ENCODE measurements at places on chromosomes 4 and X. TPM values are rescaled to one million over a fixed set of nuclear protein-coding genes. Genes with fewer than 3 reads are reported as not detected.
A peak's percentile ranks its signal among the peaks of the same experiment; 100 is the strongest.

Gene NLGN4X
- total RNA-seq: 17.6 TPM

Gene UTP3
- 19.1 TPM for total RNA-seq

Gene PROM1
- total RNA-seq: 43.0 TPM

Gene MAGEB1
- not detected for total RNA-seq

Gene FAT1
- 400 TPM for total RNA-seq

- DNase-seq: peak; percentile 74
- H3K4me1 ChIP-seq: peaks cover 45% of the 10 kb centered on the region
- H3K27ac ChIP-seq: peak overlapping the region; percentile 40
- H3K36me3 ChIP-seq: peaks cover 6% of the 10 kb centered on the region
- peaks cover 15% of the 10 kb centered on the region for H3K27me3 ChIP-seq
These were observed 403 bp downstream of the SGCB start for GRCh38 chr4:52037689-52038102.

GRCh38 chr4:147334478-147334877 lies 146.4 kb upstream of the EDNRA start:
- no peaks in the 10 kb centered on the region for H3K4me1 ChIP-seq
- no peaks in the 10 kb centered on the region for H3K27me3 ChIP-seq
- DNase-seq: no peak
- no peak overlapping the region for H3K27ac ChIP-seq
- H3K36me3 ChIP-seq: no peaks in the 10 kb centered on the region

GRCh38 chr4:98865059-98865458 lies 63.9 kb downstream of the EIF4E start:
- H3K27ac ChIP-seq: no peak overlapping the region
- no peak overlapping the region for H3K4me3 ChIP-seq
- H3K36me3 ChIP-seq: no peaks in the 10 kb centered on the region
- H3K4me1 ChIP-seq: no peaks in the 10 kb centered on the region
- no peak for DNase-seq

GRCh38 chr4:148716431-148717052 lies 274.3 kb upstream of the NR3C2 start:
- H3K36me3 ChIP-seq: no peaks in the 10 kb centered on the region
- H3K27me3 ChIP-seq: no peaks in the 10 kb centered on the region
- peak; percentile 67 for DNase-seq

GRCh38 chr4:89434364-89434988 lies 126.9 kb upstream of the GPRIN3 start:
- H3K4me1 ChIP-seq: no peaks in the 10 kb centered on the region
- no peak overlapping the region for H3K4me3 ChIP-seq
- peak; percentile 29 for DNase-seq
- no peaks in the 10 kb centered on the region for H3K36me3 ChIP-seq

DNA sequence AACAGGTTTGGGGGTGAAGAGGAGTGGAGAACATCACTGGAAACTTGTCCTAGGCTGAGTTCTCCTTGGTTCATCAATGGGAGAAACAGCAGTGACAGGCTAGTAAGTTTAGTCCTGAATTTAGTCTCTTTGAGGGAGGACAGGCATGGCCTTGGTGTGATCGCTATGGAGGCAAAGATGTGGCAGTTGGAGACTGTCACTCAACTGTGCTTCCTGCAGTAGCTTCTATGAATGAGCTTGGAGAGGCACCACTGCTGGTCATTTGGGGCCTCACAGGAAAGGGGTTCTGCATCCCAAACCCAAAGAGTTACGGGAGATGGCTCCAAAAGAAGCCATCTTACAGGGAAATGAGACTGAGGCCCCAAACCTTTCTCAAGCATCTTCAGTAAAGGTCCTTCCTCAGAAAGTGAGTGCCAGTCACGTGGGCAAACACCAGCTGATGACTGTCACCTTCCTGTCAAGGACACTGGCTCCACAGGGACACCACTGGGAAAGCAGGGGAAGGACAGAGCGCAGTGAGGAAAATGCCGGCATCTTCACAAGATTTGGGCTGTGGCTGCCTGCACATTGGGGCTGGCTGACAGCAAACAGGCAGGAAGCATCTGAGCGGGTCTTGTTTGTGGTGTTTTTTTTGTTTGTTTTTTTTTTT lies 7.2 kb downstream of the MRFAP1 start:
- H3K4me3 ChIP-seq: no peak overlapping the region
- no peak for DNase-seq
- no peaks in the 10 kb centered on the region for H3K27me3 ChIP-seq
- no peak overlapping the region for H3K27ac ChIP-seq

- H3K27ac ChIP-seq: no peak overlapping the region
- H3K36me3 ChIP-seq: no peaks in the 10 kb centered on the region
- no peaks in the 10 kb centered on the region for H3K27me3 ChIP-seq
- DNase-seq: no peak
- H3K4me1 ChIP-seq: no peaks in the 10 kb centered on the region
These were observed 116.3 kb upstream of the TMEM150C start for GRCh38 chr4:82678051-82678450.

DNA sequence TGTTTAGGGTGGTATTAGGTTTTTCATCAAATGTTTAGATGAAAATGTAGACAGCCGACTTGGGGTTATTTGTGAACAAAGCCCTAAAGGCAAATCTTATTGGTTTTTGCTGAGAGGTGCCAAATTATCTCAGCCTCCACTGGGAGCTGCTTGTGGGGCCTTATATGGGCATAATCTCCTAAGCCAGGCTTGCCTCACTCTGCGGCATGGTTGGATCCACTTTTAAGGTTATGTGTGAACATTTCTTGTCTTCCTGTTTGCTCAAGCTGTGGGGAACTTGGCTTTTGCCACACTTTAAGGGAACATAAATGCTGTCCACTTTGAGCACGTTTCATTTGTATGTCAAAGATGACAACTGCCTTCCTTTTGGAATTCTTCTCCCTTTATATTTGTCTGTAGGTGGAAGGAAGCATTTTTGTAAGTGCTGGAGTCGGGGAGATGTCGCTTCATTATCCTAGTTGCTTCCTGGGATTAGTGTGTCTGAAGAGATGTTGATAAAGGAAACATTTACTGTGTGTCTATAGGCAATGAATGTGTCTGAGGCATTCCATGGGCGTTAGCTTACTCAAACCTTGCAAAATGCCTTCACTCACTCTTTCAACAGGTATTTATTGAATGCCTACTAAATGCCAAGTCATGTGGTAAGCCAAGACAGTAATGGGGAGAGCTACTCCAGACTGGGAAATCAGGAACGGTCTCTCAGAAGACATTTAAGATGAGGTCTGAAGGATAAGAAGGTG lies 78.3 kb downstream of the SLC9A6 start:
- no peak overlapping the region for H3K27ac ChIP-seq
- no peak for DNase-seq
- H3K36me3 ChIP-seq: no peaks in the 10 kb centered on the region

GRCh38 chr4:34200535-34200934 lies 2043.8 kb downstream of the ARAP2 start:
- DNase-seq: no peak
- H3K27me3 ChIP-seq: no peaks in the 10 kb centered on the region

DNA sequence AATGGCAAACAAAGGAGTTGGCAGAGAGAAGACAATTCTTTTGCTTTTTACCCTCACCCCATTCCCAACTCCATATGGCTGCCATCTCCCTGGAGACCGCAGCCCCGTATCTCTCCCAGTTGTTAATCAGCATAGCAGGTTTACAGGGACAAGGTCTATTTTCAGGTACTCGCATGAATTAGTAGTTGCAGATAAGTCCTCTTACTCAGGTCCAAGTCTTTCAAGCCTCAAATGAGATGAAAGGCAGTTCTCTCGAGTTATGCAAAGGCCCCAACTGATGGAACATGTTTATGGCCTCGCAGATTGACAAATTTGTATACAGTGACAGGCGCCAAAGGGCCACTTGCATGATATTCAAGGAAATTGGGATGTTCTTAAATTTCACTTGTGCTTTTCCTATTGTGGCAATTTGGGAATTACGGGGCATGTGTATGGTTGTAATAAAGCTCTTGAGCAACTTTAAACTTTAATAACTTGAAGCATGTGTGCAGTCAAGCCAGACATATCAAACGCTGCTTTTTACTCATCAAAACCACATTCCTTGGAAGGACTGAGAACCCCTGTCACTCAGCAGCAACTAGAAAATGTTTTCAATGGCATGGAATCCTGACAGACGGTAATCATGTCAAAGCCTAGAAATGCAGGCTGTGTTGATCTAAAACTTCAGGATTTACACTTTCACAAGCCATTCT lies 45.1 kb downstream of the KDR start:
- DNase-seq: no peak
- H3K36me3 ChIP-seq: no peaks in the 10 kb centered on the region
- H3K27ac ChIP-seq: no peak overlapping the region
- no peak overlapping the region for H3K4me3 ChIP-seq
- no peaks in the 10 kb centered on the region for H3K27me3 ChIP-seq

DNA sequence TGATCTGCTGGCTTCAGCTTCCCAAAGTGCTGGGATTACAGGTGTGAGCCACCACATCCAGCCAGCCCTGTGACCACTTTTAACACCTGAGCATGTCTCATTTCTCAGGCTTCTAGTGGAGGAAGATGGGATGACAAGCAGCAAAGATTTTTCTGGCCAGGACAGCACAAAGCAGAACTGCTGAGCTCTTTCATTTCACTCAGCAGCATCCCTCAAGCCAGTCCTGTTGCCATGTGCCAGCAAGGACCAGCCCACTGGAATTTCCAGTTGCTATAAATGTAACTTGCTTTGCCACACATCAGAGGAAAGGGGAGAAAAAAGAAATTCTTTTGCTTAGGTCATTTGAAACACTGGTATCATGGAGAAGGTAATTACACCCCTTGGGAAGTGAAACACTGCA lies 75.9 kb downstream of the SLC9A7 start:
- no peaks in the 10 kb centered on the region for H3K36me3 ChIP-seq
- no peak overlapping the region for H3K4me3 ChIP-seq
- no peak overlapping the region for H3K27ac ChIP-seq
- DNase-seq: no peak

DNA sequence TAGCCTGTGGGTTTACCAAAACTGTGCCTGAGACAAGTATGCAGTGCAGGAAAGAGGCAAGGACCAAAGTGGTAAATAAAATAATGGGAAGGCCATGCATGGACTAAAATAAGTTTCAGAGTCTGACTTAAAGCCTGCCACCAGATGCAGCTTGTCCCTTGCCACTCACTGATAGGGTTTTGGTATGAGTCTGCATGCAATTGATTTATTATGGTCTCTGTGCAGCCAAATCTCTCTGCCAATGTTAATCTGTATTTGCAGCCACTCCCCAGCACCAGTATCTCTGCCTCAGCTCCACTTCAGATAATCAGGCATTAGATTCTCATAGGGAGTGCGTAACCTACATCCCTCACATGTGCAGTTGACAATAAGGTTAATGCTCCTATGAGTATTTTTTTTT lies 5.5 kb upstream of the FGF2 start:
- DNase-seq: no peak
- no peak overlapping the region for H3K4me3 ChIP-seq
- H3K27me3 ChIP-seq: no peaks in the 10 kb centered on the region
